Mesenchymal stem cell (in vitro differentiated cells and primary cell): ENCODE measurements at places on chromosomes 2 and 18.
A peak's percentile ranks its signal among the peaks of the same experiment; 100 is the strongest.

- DNase-seq, result no peak
These were observed 21.2 kb upstream of the THOC1 start for GRCh38 chr18:289026-289425.

DNA sequence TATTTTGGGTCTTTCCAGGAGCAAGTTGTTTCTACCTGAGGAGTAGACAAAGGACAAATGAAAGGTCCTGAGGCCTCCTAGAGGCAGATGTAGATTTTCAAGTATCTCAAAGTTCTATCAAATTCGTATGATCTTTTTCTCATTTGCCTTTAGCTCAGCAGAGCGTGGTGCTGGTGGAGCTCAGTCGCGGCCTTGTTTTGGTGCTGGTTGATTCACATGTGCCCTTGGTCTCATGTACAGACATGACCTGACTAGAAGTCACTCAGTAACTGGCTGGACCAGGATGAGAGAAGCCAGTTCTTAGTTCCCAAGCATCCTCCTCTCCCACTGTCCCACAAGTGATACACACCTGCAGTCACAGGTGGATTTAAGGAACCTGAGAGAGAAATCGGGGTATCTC lies 264.0 kb downstream of the PRKCE start:
- DNase-seq, result no peak

GRCh38 chr2:208253600-208254117 lies 1.2 kb downstream of the IDH1 start:
- DNase-seq, result no peak

DNA sequence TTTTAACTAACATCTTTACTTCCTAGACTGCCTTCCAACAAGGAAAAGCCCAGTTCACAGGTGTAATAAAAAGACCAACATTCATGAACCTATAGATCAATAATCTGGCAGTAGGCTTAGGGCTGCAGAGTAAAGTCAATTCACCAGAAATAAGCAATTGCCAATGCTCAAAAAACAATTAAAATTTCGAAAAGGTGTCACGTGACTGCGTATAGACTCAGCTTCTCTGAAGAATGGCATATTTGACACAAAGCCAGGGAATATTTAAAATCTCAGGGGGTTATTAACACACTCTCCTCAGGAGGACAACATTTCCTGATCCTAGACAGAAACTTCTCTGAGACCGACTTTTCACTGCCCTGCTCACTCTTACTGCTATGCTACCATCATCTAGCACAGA lies 245.2 kb upstream of the LRATD1 start:
- no peak for DNase-seq

DNA sequence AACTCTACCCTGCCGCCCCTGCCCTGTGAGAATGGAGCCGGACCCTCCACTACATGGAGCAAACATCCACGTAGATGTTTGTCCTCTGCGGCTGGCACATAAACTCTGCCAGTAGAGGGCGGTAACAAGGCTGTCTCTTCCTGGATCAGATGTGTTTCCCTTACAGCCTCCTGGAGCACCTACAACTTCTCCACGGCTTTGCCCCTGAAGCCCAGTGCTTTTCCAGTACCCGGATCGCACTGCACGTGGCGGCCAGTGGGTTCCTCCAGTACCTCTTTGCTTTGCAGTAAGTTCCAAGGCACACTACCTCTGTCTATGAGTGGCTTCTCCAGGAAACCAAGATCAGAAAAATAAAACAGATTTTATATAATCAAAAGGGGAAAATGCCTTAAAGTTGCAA lies 651.3 kb downstream of the DCDC2C start:
- DNase-seq, result no peak

DNA sequence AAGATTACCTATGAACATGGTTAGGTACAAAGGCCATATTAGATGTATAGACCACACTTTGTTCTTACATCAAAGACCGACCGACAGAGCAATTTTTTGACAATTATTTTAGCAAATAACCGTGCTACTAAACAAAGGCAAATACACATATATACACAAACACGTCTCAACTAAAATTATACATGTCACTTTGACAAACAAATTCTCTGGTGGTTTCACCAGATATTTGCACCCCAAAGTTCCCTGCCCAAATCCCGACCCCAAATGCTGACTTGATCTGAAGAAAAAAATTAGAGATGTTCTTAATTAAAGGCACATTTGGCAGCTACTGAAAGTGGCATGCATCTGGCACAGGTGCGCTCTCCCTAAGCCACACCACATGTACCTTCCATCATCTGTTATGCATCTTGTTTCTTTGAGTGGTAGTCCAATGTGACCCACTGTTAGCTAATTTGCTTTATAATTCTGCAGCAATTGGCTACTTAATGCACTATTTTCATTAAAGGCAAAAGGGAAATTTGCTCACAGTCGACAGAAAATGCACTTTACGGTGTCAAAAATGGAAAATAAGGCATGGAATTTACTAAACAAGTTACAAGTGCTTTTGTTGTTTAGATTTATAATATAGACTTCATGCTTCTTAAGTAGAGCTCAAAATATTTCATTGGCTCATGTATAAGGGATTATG lies 92.1 kb downstream of the ARHGEF33 start:
- no peak for DNase-seq

DNA sequence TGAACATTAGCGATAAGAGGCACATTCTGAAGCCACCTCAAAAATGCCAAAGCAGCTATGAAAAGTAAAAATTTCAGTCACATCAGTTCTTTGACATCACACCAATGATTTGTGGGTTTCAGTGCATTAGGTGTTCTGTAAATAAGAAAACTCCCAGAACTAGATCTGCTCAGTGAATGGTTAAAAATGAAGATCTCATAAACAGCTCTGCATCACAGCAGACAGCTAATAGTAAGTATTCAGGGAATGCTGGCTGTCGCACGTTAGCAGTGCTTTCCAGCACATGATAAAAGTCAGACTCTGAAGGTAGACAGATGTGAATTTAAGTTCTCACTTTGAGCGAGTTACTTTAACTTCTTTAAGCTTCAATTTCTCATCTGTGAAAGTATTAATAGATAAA lies 154.9 kb downstream of the SATB2 start:
- DNase-seq, result peak; percentile 19

DNA sequence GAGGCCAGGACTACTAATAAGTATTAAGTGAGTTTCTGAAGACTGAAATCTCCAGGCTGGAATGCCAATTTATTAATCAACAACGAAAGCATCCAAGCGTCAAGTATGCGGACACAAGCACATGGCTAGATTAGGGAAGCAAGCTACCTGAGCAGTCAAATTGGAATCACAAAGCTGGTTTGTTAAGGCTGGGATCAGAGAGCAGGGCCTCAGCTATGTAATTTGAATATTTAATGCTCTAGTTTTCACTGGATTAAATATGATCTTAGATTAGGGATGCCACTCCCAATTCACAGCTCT lies 5.7 kb downstream of the CCL20 start:
- no peak for DNase-seq
